ENCODE measurements at places on chromosomes 7 and 10. TPM values are rescaled to one million over a fixed set of nuclear protein-coding genes. Genes with fewer than 3 reads are reported as not detected.

The TMEM26 gene
- not detected for total RNA-seq

DNA sequence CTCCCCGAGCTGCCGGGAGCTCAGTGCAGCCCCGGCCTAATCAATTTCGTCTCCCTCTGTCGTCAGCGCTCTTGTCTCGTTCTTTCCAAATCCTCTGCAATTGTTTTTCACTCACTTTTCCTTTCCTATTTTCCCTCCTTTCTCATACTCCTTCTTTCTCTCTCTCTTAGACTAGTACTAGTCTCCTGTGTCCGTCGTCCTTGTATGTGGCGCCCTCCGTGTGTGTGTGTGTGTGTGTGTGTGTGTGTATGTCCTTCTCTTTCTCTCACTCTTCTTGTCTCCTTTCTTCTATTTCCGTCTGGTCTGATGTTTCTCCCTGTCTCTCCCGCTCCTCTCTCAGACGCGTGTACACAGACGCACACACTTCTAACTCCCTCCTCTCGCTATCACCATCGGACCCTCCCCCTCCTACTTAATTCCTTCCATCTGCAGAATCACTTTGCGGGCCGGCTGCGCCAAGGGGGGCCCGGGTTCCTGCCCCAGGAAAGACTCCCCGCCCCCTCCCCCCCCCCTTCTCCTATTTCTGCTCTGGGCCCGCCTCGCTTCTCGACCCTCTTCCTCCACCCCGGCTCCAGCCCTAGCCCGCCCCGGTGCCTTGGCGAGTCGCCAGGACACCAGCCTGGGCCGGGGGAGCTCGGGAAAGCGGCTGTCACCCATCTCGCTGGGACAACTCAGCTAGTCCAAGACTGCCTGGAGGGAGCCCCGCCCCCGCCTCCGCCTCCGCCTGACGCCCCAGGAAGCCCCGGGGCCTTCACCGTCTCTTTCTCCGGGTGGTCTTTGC, 743 bp upstream of the ZCCHC24 start:
- no peak for DNase-seq

DNA sequence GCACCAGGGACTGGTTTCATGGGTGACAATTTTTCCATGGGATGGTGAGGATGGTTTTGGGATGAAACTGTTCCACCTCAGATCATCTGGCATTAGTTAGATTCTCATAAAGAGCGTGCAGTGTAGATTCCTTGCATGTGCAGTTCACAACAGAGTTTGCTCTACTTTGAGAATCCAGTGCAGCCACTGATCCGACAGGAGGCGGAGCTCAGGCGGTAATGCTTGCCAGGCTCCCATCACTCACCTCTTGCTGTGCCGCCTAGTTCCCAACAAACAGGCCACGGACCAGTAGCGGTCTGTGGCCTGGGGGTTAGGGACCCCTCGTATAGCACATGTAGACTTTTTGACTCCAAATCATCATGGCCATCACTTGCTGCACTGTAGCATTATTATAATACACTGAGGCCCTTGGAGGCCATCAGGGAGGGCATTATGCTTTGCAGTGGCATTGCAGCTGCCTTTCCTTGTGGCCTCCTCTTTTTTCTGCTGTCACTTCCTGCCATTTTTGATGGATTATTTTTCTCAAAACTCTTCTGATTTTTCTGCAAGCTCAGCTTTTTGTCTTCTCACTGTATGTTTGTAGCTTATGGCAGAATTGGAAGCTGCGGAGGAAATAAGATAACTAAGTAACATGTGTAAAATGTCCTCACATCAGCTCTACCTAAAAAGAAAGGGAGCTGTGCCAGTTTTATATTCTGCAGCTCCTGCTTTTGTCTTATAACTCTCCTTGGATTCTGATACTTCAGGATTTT, 18.5 kb downstream of the CSGALNACT2 start:
- DNase-seq = no peak

- DNase-seq = no peak
These were observed 123.3 kb upstream of the CDK1 start for GRCh38 chr10:60654813-60655464.

- DNase-seq = no peak
These were observed 33.1 kb upstream of the ADD3 start for GRCh38 chr10:109974504-109975191.

The NXPH1 gene
- not detected for total RNA-seq

The DBF4 gene
- total RNA-seq = 67.9 TPM

GRCh38 chr7:2800931-2801688, 43.0 kb downstream of the GNA12 start:
- no peak for DNase-seq

GRCh38 chr10:91709394-91709798, 76.5 kb upstream of the PPP1R3C start:
- DNase-seq = no peak

- no peak for DNase-seq
These were observed 1.4 kb upstream of the SVIL start for GRCh38 chr10:29636178-29636577.

The GIMAP1 gene
- total RNA-seq = not detected

- DNase-seq = no peak
These were observed 288.7 kb upstream of the IGFBP3 start for GRCh38 chr7:46209611-46210388.

- no peak for DNase-seq
These were observed 15.8 kb downstream of the ATP6V1F start for GRCh38 chr7:128878226-128879105.

DNA sequence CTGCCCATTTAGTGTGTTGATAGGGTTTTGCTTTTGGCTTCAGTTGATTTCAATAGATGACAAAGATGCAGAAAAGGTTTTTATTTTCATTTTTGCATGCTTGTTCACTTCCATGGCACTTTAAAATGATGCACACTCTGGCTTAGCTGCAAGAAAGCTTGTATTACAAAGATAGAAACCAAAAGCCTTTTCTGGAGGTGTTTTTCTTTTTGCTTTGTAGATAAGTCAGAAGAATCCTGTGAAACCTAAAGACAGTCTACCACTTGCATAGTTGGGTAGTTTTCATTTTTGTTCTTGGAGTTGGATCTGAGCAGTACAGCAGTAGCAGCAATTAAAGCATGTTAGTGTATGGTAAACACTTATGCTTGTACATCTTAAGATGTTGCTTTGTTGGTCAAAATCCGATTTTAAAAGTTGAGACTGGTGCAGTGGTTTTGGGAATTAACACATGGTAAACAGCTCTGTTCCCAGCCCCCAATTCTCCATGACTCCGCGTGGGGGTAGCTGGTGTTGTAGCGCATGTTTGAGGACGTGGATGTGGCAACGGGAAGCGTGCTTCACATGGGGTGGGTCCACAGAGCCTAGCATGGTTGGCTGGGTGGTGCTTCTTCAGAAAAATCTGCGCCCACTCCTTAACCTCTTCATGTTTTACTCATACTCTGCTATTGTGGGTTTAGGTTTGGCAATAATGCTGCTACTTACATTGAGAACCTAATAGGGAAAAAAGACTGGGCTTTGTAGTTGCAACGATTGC, 19.8 kb downstream of the CCNY start:
- no peak for DNase-seq

The TES gene
- total RNA-seq = 40.5 TPM

DNA sequence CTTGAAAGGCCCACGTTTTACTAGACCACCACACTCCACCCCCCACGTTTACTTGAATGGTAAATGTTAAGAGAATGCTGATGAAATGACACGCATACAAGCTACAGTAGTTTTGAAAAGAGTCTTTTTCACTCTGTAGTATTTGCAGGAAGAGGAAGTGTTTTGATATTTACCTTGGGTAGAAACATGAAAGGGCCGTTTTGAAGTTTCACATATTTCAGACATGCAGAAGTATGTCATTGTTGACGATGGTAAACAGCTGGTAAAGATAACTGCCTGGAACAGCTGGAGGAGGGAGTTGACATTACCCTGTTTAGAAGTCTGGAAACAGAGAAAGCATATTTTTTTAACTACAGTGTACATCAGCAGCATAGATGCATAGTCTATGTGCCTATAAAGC, 160.7 kb downstream of the NXPH1 start:
- no peak for DNase-seq

The DYDC2 gene
- total RNA-seq = 0.16 TPM

Measured in SK-MEL-5 (cell line).